Cardiac muscle cell (in vitro differentiated cells and primary cell): ENCODE measurements at places on chromosomes 2 and 18. TPM values are rescaled to one million over a fixed set of nuclear protein-coding genes. Genes with fewer than 3 reads are reported as not detected.

GRCh38 chr2:100983684-100984310, 18.3 kb upstream of the RPL31 start:
- no peak for DNase-seq

GRCh38 chr2:227188292-227188691, 23.9 kb downstream of the COL4A3 start:
- DNase-seq = peak; percentile 70

- no peak for DNase-seq
Measured at GRCh38 chr2:142042536-142043199, 88.1 kb downstream of the LRP1B start.

FZD7 gene
- polyA plus RNA-seq = 9.4 and 13.4 TPM in 2 replicates

DNA sequence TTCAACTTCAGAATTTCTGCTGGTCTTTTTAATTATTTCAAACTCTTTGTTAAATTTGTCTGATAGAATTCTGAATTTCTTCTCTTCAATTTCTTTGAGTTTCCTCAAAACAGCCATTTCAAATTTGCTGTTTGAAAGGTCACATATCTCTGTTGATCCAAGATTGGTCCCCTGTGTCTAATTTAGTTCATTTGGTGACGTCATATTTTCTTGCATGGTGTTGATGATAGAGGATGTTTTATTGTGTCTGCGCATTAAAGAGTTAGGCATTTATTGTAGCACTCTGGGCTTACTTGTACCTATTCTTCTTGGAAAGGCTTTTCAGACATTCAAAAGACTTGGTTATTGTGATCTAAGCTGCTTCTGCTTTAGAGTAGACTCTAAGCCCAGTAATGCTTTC, 698.4 kb upstream of the LRRTM1 start:
- no peak for DNase-seq

GRCh38 chr18:11034884-11035283, 114.5 kb downstream of the PIEZO2 start:
- no peak for DNase-seq

- DNase-seq = no peak
Measured at GRCh38 chr2:241003830-241004564, 5.6 kb downstream of the SNED1 start.

DNA sequence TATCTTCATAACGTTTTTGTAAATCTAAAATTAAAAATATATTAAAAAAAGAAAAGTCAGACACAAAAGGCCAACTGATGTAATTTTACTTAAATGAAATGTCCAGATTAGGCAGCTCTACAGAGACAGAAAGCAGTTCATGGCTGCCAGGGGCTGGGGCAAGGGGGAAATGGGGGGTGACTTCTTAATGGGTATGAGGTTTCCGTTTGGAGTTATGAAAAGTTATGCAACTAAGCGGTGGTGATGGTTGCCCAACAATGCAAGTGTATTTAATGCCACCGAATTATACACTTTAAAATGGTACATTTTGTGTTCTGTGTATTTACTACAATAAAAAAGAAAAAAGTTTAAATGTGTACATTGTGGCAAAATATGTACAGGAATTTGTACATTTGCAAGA, 70.2 kb upstream of the TEX51 start:
- DNase-seq = no peak

DNA sequence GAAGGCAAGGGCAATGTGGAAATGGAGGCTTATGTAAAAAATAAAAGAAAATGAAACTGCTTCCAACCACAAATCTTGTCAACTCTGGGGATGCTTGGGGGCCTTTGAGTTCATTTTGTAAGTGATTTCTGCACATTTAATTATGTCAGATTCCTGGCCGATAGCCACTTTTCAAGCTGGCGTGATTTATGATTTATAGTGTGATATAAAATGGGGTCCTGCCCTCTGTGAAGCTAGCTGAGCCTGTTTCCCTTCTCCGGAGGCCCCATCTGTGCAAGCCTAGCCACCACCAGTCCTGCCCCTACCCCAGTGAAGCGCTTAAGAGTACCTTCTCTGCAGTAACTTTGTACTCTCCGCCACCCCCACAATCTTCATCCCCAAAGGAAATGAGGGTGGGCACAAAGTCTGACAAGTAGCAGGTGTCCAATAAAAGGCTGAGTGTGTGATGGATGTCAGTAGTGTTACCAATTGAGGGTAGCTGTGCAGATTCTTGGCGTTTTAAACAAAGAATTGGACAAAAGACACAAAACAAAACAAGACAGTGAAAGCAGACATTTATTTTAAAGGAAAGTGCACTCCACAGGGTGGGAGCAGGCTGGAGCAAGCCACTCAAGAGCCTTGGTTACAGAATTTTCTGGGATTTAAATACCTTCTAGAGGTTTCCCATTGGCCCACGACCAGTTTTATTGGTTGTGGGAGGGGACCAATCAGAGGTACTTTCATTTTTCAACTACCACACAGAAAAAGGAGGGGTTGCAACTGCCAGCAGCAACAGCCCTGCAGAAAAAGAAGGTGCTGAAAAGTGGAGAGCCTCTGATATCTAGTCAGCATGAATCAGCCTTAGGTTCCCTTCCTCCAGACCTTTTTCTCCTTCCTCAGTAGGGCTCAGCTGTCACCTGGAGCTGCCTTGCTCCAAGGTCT, 39.0 kb upstream of the SIX3 start:
- DNase-seq = no peak

AUP1 gene
- polyA plus RNA-seq = 120 and 122 TPM in 2 replicates

DNA sequence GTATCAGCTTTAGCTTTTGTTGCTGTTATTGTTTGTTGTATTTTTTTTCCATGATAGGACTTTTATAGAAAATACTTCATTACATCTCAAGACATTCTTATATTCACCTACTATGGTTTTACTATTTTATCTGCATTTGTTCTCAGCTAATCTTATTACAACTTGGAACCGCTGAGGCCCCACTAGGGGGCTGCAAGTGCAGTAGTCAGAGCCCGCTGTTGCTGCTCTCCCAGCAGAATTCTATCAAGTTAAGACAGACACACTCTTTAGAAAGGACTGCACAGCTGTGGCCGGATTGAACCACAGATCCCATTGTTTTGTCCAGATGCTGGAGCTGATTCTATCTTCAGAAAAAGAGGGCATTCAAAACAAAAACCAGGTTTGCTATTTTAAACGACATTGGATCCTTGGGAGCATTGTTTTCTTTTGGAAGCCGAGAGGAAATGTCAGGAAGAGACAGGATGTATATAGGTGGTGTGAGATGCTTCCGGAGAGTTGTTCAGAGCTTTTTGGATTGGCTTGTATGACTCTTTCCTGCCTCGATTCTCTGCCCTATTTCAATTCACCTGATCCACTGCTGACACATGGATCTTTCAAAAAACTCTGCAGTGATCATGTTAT, 105.7 kb upstream of the GAREM1 start:
- DNase-seq = peak; percentile 39

GRCh38 chr2:170680172-170680941, 34.8 kb upstream of the SP5 start:
- DNase-seq = no peak

DNA sequence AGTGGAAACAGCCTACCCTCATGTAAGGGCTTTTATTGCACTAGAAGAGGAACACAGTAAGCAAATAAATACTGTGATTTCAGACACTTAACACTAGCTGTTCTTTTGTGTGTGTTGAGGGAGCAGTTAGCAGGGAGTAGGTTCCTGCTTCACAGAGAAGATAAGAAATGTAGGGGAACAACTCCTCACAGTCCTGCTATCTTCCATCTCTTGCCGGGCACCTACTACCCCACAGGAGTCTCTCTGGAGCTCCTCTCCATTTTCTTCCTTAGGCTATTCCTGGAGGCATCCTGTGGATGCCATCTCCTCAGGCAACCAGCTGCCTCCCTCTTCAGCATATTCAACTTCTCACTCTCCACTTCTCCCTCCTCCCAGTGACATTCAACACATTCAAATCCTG, 145.0 kb downstream of the SRBD1 start:
- peak; percentile 27 for DNase-seq

MSGN1 gene
- polyA plus RNA-seq = not detected in 2 replicates
